ENCODE measurements at places on chromosomes 4 and X.

- peak; percentile 32 for DNase-seq
Measured at GRCh38 chrX:74133156-74133796, 170.7 kb upstream of the ZCCHC13 start.

- no peak for DNase-seq
Measured at GRCh38 chr4:140857111-140857510, 100.9 kb upstream of the TBC1D9 start.

DNA sequence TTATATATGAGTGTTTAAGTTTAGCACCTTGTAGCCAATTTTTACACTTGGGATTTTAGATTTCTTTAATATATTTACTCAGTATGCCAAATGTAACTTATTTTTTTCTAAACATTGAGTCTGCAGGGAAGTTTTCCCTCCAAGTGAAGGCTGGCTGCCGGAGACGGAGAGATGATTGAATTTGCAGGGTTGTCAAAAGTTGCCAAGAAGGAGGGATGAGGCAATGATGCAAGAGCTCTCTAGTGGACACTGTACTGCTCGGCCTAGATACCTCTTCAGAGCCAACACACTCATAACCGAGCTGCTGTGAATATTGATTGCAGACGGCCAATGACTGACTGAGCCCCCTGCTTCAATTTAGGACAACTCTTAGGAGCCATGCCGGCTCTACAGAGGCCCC lies 318.6 kb upstream of the CASK start:
- no peak for DNase-seq

- DNase-seq: no peak
Measured at GRCh38 chr4:88442689-88443191, 14.2 kb upstream of the HERC5 start.

DNA sequence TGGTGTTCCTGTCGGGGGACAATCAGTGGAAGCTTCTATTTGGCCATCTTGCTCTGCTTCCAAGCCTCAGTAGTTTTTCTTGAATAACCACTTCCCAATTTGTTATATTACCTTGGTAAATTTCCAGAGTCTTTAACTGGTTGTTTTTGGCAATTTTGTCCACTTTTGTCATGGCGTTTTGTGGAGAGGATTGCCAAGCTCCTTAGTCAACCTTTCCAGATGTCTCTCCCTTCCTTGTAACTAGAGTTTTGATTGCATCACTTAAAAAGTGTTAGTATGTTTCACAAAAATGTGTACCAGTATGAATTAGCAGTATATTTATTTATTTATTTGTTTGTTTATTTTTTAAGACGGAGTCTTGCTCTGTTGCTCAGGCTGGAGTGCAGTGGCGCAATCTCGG lies 15.8 kb upstream of the UXT start:
- DNase-seq: no peak

GRCh38 chrX:123920105-123920785 lies 41.3 kb upstream of the STAG2 start:
- DNase-seq: no peak

DNA sequence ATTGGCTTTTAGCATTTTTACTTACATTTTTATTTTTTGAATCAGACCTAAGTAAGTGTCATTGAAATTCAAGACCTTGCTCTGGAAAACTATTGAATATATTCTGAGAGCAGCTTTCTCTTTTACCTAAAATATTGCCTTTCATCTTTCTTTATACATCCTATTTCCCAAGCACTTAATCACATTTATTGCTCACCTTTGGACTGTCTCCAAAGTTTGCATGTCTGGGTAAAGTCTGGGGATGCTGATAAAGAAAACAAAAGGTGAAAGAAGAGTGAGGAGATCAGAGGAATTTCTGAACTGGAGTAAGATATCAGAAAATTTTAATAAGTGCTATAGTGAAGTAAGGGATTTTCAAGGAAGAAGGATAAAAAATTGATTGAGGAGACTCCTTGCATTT lies 308.5 kb upstream of the AADAT start:
- no peak for DNase-seq

DNA sequence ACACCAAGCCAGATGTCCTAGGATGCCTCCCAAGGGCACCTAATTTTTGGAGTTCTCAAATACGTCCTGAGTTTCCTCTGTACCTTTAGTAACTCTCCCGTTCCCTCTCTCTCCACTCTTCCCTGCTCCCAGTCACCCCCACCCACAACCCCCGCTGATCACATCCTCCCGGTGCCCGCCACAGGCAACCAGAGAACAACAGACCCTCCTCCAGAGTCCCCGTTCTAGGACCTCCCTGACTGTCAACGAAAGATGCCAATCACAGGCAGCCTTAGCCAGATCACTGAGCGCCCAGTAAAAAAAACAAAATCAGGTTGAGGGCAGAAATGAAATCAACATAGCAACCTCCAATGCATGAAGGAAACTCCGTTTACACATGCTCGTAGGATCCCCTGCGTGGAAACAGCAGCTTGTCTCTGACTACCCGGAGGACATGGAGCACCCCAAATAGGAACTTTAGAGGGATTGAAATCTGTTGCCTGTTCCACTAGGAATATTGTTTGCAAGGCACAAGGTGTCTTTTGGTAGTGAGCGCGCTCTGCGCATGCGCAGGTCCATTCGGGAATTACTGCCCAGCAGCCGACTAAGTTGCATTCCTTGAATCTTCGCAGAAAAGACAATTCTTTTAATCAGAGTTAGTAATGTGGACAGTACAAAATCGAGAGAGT lies at the start of gene GABRB1:
GABRB1 (plus strand) TSS at position 557 of the 668 bp plus-strand sequence.
- DNase-seq: no peak

GRCh38 chrX:153592966-153593688 lies 5.8 kb downstream of the CCNQ start:
- DNase-seq: no peak

GRCh38 chr4:123469245-123469644 lies 72.7 kb downstream of the SPRY1 start:
- DNase-seq: no peak

DNA sequence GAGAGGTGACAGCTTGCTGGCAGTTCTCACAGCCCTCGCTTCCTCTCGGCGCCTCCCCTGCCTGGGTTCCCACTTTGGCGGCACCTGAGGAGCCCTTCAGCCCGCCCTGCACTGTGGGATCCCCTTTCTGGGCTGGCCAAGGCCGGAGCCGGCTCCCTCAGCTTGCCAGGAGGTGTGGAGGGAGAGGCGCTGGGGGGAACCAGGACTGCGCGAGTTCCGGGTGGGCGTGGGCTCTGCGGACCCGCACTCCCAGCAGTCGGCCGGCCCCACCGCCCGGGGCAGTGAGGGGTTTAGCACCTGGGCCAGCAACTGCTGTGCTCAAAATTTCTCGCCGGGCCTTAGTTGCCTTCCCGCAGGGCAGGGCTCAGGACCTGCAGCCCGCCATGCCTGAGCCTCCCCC lies 47.0 kb upstream of the PTPN13 start:
- no peak for DNase-seq

DNA sequence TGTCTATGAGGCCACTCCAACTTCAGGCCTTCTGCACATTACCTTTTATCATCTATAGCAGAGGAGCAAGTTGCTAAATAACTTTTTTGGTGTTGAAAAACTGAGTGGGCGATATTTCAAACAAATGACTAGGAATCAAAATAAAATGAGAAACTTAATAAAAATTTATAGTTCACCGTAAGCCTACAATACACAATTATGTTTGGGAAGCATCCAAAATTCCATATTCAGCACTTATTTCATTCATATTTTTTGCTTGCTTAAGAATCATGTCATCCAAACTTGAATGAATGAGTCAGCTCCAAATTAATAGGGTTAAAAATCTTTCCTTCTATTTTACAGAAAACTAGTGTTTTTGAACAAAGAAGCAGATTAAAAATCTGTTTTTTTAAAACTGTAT lies 119.1 kb downstream of the SH3RF1 start:
- no peak for DNase-seq

- no peak for DNase-seq
Measured at GRCh38 chr4:156961196-156962057, 10.2 kb downstream of the PDGFC start.

GRCh38 chr4:138602664-138603063 lies 360.5 kb upstream of the SLC7A11 start:
- DNase-seq: no peak

DNA sequence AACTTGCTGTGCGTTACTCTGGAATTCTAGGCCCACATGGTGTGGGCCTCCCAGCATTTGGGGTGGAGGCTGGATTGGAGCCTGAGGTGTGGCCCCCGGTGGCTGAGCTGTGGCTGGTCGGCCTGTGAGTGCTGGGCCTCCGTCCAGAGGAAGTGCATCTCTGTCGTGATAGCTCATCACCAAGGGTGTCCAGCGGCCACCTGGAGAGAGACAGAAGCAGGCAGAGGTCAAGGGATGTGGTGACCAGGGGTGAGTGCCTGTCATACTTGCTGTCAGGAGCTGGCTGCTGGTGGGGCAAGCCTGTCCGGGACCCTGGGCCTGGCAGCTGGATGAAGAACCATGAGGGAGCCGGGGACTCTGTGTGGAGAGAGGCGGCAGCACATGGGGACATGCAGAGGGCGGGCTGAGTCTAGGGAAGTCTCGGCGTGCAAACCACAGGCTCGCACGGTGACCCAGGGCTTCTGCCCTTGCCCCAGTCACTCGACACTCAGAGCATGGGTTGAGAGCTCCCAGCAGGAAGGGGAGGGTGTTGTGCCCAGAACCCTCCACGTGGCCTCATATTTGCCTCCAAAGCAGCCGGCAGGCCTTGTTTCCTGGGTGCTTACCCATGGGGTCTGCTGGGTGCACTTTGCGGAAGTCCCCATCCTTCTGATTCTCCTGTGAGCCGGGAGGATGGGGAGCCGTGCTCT lies 6.2 kb downstream of the SORCS2 start:
- no peak for DNase-seq

- no peak for DNase-seq
Measured at GRCh38 chrX:11445540-11445939, 152.3 kb downstream of the AMELX start.

- DNase-seq: no peak
Measured at GRCh38 chr4:68079928-68080327, 49.7 kb downstream of the TMPRSS11F start.

- no peak for DNase-seq
Measured at GRCh38 chr4:138196153-138196552, 46.0 kb downstream of the SLC7A11 start.

GRCh38 chrX:68919707-68920106 lies 90.9 kb downstream of the EFNB1 start:
- no peak for DNase-seq

GRCh38 chr4:118005883-118006282 lies 28.4 kb upstream of the NDST3 start:
- no peak for DNase-seq

DNA sequence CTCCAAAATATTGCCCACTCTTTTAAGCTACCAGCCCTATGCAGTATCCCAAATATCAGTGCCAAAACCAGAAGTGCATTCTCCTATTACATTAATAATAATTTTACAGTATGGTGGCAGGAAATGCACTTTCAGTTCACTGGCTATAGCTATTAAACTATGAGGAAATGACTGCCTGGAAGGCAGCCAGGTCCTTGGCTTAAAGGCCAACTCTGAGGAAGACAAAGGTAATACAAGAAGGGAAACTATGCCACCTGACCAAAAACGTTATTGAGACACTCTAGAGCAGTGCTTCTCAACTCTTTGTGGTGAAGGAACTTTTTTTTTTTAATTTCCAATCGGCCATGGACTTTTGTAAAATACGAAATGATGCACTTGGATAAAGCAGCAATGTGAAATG lies 133.6 kb upstream of the VAMP7 start:
- no peak for DNase-seq

DNA sequence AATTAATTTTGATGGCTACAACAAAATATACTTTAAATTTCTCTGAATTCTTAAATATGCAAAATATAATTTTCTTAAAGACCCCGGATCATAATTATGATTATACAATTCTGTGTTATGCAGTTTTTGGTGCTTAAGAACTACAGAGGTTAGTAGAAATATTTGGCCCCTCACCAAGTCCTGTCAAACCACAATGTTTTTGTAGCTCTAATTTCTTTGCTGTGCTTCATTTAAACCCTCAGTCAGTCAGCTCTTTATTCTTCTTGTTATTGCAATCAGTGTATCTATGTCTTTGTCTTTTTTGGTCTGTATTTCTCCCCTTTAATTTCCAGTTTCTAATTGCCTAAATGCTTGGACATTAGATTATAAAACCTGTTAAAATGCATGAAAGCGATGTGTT lies 186.1 kb downstream of the CAMK2D start:
- DNase-seq: peak; percentile 42

- DNase-seq: no peak
Measured at GRCh38 chrX:111338095-111338698, 67.9 kb upstream of the CAPN6 start.

DNA sequence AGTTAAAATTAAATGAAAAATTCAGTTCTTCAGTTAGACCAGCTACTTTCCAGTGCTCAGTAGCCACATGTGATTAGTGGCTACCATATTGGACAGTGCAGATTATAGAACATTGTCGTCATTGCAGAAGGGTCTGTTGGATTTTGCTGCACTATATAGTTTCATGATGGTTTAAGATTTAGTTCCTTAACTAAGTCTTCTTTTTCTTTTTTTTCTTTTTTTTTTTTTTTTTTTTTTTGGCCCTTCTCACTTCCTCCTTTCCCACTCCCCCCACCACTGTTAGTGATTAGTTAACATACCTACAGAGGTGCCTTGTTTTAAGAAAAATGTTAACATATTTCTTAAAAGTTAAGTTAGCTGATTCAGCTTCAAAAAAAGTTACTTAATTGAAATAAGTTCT lies 9.0 kb downstream of the RAB9A start:
- DNase-seq: no peak

GRCh38 chrX:29528281-29528680 lies 687.1 kb upstream of the MAGEB2 start:
- DNase-seq: no peak

GRCh38 chr4:3184725-3185124 lies 64.2 kb upstream of the MSANTD1 start:
- no peak for DNase-seq

- no peak for DNase-seq
Measured at GRCh38 chrX:148372925-148373324, 127.5 kb upstream of the AFF2 start.

DNA sequence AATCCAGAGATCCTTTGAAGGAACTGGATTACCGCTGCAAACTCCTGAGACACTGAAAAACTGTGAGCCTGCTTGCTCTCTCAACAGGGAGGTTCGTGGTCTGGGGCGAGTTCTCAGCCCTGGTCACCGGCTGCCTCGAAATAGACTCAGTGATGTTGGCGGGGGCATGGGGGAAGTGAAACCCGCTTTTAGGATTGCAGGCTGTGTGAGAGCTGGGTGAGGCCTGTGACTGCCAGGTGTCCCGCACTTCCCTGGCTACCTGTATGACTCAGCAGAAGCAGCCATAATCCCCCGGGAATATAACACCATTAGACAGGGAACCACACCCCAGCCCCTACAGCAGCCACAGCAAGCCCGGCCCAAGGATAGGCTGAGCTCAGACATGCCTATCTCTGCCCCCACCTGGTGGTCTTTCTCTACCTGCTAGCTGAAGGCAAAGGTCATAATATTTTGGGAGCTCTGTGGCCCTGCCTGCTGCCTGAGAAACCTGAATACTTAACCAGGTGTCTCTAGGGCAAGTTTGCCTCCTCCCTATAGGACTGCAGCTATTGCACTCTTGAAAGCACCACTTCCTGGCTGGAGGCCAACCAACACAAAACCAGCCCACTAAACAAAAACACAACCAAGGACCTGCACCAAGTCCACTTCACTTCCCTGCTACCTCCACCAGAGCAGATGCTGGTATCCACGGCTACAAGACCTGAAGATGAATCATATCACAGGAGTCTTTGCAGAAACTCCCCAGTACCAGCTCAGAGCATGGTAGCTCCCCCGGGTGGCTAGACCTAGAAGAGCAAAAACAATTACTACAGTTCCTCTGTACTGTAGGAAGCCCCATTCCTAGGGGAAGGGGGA lies 202.0 kb downstream of the RRAGB start:
- no peak for DNase-seq

GRCh38 chrX:123878252-123878721 lies 18.4 kb downstream of the XIAP start:
- DNase-seq: peak; percentile 69
